CD4-positive, alpha-beta T cell treated with Interleukin-15 for 1 hour (primary cell): ENCODE measurements at places on chromosomes 1 and 21.

GRCh38 chr1:161768986-161769672 lies 3.0 kb downstream of the ATF6 start:
- no peak for DNase-seq

DNA sequence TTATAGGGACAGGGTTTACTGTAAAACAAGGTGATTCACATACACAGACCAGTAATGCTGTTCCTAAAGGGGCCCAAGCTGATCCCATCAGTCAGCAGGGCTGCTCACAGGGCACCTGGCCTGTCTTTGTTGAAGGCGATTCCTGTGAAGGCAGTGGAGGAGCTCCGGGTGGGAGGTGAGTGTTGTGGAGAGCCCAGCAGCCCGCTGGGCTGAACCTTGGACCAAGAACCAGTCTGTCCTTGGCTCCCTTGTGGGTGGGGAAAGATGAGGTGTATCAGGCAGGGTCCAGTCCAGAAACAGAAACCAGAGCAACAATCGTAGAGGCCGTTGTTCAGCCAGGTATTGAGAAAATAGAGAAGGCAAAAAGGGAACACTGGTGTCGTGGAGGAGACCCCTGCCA lies 12.5 kb downstream of the PDXK start:
- no peak for DNase-seq

- no peak for DNase-seq
Measured at GRCh38 chr21:15071009-15071408, 6.2 kb upstream of the NRIP1 start.

DNA sequence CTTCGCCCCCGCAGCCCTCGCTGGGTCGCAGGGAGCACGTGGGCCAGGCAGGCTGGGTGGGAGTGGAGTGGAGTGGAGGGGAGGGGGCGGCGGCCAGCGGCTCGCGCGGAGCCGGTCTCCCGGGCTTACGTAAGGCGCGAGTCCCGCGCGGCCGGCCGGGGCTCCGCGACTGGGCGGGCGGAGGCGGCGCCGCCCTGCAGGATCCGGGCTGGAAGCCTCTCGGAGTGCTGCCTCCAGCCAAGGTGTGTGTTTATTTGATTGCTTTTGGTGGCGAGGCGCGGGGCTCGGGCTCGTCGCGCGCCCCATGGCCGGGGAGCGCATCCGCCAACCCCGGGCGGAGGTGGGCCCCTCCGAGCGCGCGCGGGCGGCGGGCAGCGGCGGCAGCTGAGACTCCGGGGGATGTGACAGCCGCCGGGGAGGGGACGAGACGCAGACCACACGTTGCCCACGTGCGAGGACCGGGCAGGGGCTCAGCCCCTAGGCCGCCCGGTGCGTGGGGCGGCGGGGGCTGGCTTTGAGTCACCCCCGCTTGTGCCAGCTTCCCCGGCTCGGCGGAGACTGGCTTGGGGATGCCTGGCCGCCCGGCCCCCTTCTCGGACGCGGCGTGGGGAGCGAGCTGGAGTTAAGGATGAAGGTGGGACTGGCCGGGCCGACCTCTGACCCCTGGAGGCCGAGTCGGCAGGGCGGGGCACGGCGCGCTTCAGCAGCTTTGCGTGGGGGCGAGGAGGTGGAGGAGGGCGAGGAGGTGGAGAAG lies 402 bp upstream of the AK4 start:
- DNase-seq = no peak
